ENCODE measurements at places on chromosomes 6 and 20. TPM values are rescaled to one million over a fixed set of nuclear protein-coding genes. Genes with fewer than 3 reads are reported as not detected.

Gene FUT9
- total RNA-seq: not detected

Gene PPP1R10
- 18.2 TPM for total RNA-seq

Gene RBBP9
- total RNA-seq: 14.4 TPM

Gene LAMA5
- 81.6 TPM for total RNA-seq

Gene PRR18
- not detected for total RNA-seq

Gene TCF21
- 8.2 TPM for total RNA-seq

Gene SNAP91
- 0.17 TPM for total RNA-seq

Gene GJA1
- total RNA-seq: 209 TPM

Gene MYT1
- not detected for total RNA-seq

Gene C6orf141
- 0.77 TPM for total RNA-seq

Gene ESR1
- total RNA-seq: 0.50 TPM

Data from fibroblast of lung (primary cell).